ENCODE measurements at places on chromosomes 7 and 10.

- no peak for DNase-seq
- H3K27ac ChIP-seq: no peak overlapping the region
- H3K27me3 ChIP-seq: no peaks in the 10 kb centered on the region
- H3K36me3 ChIP-seq: no peaks in the 10 kb centered on the region
- H3K4me3 ChIP-seq: no peak overlapping the region
Measured at GRCh38 chr10:19204246-19204917, 155.8 kb downstream of the MALRD1 start.

DNA sequence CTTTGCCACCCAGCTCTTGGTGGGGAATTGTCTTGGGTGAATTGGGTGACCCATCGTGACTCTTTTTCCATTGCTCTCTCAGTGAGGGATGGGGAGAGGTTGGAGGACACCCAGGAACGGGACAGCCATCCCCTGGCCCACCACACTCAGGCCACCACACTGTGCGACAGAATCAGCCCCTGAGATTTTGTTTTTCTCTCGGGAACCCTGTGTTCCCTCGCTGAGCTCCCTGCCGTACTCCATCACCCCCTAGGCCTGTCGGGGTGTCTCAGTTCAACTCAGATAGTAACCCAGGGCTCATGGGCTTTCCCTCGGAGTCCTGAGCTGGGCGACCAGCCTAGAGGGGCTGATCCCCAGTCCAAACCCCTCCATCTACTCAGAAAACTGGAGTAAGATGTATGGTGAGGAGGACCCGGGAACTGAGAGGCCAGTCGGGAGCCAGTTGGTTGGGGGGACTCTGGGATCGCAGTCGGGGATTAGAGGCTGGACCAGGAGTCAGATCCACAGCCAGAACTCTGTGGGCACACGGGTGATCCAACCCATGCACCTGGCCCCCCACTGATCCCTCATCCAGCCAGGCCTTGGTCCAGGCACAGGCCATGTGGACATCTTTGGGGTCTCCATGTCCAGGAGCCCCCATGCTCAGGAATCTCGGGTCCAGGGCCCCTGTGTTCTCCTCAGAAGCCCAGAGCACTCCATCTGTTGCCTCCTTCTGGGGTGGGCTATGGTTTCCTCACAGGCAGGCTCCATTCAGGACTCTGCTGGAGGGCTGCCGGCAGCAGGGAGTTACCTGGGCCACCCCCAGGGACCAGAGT lies 9.3 kb downstream of the CRYGN start:
- no peak for DNase-seq
- peaks cover 22% of the 10 kb centered on the region for H3K4me1 ChIP-seq
- no peaks in the 10 kb centered on the region for H3K36me3 ChIP-seq
- no peaks in the 10 kb centered on the region for H3K27me3 ChIP-seq
- no peak overlapping the region for H3K4me3 ChIP-seq

DNA sequence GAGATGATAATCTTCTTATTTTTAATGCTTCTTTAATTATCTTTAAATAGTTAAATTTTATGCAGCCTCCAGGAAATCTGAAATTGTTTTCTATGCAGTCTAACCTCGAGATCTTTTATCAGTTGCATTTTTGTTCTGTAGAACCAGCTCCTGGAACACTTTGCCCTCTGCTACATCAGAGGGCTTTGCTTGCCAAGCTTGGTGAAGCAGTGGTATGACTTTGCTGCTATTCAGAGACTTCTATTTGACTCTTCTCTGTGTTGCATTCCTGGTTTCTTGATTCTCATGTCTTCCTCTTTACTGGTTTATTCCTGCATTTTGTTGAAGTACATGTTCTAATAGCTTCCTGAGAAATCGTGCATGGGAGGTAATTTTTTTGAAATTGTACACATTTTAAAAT lies 163.7 kb upstream of the TMEM229A start:
- H3K27ac ChIP-seq: no peak overlapping the region
- H3K36me3 ChIP-seq: no peaks in the 10 kb centered on the region
- no peaks in the 10 kb centered on the region for H3K4me1 ChIP-seq
- no peak for DNase-seq

DNA sequence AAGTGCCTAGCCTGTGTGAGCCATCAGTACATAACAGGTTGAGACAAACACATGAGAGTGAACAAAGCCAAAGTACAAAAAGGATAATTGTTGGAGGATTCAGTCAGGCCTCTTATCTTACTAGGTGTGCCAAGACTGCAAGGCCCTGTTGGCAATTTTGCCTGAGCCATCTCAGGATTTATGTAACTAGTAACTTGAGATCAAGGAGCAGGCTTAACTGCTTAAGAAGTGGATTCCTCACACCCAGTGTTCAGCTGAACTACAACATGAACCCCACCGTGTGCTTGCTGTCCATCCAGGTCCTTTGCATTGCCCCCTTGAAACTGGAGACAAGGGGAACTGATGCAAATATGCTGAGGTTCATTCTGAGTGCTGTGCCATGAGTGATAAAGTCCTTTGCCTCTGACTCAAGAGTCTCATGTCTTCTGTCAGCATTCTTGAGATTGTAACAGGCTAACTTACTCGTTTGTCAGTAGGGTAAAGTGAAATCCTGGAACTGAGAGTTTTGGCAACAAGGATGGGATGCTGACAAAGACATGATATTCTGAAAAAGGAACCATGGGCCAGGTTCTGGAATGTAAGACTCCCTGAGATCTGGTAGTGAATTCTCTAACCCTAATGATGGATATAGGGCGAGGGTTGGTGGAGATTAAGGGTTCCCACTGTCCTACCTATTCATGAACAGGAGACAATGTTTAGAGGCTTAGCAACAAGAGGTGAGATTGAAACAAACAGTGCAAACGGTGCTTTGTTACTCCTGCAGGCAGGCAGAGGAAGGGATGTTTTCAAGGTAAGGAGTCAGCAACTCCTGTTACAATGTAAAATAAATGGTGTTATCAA lies 44.1 kb upstream of the GATAD1 start:
- H3K4me1 ChIP-seq: peaks cover 8% of the 10 kb centered on the region
- no peak overlapping the region for H3K27ac ChIP-seq
- H3K36me3 ChIP-seq: peaks cover 8% of the 10 kb centered on the region

DNA sequence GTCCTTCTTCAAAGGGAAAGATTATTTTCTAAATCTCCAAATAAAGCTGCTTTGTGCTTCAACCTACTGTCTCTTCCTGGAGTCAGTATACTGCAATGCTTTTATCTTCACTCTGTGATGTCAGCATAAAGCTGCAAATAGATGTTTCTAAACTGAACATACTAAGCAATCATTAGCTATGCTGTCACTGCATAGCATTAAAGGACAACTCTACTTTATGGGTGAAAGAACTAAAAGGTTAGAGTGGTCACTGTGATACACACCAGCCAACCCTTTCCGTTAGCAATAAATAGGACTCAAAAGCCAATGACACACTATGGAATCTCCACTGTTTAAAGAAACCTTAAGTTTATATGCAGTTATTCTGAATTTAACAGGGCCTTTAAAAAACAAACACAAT lies 1.8 kb downstream of the CCDC186 start:
- H3K4me3 ChIP-seq: no peak overlapping the region
- DNase-seq: no peak
- no peak overlapping the region for H3K27ac ChIP-seq

DNA sequence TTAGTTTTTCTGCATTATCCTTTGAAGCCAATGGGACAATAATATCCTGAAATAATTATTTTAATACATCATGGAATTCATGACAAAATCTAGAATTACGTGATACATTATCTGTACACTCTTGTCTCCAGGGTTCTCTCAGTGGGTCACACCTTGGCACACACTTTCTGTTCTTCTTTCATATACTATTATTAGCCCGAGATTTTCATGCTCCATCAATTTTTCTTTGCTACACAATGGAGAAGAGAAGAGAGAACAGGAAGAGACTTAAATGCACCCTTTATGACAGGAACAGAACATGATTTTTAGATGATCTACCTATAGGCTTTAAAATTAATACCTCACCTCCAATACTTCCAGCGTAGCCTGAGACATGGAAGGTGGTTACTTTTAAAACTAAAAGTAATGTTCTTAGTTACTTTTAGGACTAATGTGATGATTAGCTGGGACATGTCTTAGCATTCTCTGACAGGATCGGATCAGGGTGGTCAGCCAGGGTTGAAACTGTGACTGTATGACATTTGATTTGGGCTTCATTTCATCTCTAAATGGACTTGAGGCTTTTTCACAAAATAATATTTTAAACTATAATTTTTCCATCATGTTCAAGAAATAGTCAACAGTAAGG lies 148.2 kb upstream of the WNT16 start:
- H3K4me1 ChIP-seq: no peaks in the 10 kb centered on the region
- no peaks in the 10 kb centered on the region for H3K27me3 ChIP-seq
- H3K27ac ChIP-seq: no peak overlapping the region

GRCh38 chr10:71206911-71207310 lies 5.5 kb upstream of the UNC5B start:
- no peak for DNase-seq
- no peaks in the 10 kb centered on the region for H3K4me1 ChIP-seq
- H3K27me3 ChIP-seq: peaks cover 54% of the 10 kb centered on the region
- H3K4me3 ChIP-seq: no peak overlapping the region
- no peaks in the 10 kb centered on the region for H3K36me3 ChIP-seq
- no peak overlapping the region for H3K27ac ChIP-seq
